Suppressor macrophage treated with lipopolysaccharide for 1 hour (primary cell): ENCODE measurements at places on chromosomes 6 and 20.

DNA sequence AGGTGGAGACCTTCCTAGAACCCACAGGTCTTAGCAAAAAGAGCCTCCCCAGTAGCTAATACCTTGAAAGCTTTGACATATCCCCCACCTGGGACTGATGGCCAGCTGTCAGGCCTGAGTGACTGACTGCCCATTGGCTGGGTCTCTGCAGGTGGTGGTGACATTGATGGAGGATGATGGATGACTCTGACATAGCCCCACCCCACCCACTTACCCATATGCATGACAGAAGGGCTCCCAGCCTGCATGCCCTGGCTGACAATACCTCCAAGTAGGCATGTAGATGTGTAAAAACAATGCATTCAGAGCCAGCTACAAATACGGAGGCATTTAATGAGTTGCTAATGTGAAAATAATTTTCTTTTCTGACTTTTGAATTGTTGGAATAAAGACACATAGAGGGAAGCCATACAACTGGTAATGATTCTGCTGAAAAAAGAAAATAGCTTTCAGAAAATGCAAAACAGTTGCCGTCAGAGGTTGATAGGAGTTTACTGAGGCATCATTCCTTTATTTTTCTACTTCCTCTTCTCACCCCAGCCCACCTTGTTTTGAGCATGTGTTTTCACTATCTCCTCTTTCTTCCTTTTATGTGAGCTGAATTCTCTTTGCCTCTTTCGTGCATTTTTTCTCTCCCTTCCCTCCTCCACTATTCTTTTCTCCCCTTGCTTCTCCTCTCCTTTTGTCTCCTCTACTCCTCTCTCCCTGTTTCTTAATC is 70.6 kb downstream of the OLIG3 start:
- no peak for DNase-seq

- DNase-seq = peak; percentile 32
Measured at GRCh38 chr6:113876695-113877094, 19.6 kb downstream of the MARCKS start.

DNA sequence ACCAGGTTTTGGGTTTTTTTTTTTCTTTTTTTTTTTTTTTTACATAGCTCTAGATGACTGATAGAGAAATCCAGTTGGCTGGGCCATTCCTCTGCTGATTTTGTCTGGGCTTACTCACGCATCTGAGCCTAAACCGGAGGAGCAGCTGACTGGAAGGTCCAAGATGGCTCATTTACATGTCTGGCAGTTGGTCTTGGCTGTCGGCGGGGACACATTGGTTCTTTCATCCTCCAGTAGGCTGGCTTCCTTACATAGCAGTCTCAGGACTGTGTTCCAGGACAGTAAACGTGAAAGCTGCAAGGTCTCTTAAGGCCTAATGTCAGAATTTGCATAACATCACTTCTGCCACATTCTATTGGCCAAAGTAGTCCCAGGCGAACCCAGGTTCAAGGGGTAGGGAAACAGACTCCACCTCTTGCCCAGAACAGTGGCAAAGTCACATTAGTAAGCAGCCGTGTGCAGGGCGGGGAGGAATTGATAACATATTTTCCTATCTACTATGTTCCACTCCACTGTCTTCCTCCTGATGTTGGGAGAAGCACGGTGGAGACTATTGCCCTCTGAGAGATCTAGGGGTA is 87.0 kb downstream of the CDH22 start:
- no peak for DNase-seq

DNA sequence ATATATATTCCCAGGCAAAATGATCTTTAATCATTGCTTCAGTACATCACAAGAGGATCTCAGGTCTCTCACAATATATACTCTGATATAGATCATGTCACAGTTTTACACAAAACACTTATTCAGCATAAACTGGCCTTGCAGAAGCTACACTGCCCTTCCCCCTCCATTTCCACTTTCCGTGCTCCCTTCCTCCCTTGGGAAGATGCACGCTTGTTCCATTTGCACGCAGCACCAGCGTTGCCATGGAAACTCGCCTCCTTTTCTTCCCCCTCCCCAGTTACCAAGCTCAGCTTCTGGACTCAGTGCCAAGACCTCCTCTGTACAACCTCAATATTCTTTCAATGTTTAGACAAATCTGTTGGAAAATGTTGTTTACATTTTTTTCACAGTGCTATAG is 154.6 kb downstream of the RFPL4B start:
- no peak for DNase-seq

GRCh38 chr6:27669295-27669623 is 196.4 kb upstream of the ZNF184 start:
- DNase-seq = no peak

GRCh38 chr20:47762699-47763268 is 22.5 kb downstream of the SULF2 start:
- DNase-seq = peak; percentile 51

DNA sequence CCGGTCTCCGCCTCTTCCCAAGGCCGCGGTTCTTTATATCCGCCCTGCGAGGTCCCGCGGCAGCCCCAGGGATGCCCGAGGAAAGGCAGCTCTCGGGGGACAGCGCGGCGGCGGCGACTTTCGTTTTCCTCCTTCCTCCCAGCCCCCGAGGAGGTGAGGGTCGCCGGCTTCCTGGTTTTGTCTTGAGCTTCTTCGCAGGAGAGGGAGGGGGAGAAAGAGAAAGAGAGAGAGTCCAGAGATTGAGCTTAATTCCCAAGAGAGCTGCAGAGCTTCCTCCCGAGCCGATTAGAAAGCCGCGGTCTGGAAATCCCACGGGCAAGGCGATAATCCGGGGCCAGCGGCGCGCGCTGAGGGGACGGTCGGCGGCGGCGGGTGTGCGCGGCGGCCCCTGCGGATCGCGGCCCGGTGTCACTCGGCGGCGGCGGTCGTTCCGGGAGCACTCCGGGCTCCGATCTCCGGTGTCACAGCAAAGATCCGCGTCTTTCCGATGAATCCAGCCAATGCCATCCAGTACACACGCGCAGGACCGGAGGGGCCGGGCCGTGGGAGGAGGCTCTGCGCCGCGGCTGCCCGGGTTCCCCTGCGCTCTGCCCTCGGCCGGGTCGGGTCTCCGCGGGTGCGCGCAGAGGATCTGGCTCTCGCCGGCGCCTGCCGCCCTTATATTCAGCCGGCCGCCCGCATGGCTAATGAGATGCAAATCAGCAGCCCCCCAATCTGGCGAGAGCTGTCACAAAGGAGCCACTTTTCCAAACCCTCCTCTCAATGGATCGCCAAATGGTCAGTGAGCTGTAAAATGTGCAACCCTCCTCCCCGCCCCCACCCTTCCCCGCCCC is at the start of gene DLL1:
DLL1 (minus strand) TSS at position 783 of the 833 bp plus-strand sequence. CDS start 939 bp downstream, outside the sequence.
- peak; percentile 80 for DNase-seq

DNA sequence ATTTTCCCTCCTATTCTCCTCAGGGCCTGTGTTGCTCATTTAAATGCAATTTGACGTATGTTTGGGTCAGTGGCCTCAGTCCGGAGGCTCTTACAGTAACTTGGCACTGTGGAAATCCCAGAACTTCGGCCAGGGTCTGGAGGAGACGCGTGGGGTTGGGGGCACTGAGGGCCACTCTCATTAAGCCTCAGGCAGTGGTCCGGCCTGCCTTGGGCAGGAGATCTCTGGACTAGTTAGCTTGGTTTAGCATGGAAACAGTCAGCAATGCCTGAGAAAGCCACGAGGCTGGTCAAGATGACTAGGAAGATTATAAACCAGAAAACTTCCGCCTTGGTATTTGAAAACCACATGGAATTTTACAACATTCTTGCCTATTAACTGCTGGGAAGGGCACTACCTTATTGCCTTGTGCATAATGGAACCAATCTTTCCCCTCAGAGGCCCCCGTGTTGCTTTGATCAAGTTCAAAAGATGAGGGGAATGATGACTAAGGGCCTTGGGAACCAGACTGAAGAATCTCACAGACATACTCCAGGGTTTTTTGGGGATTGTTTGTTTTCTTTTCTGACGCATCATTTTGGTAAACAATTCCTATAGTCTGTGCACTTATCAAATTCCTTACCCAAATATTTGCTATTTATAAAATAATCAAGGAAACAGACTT is 206.0 kb upstream of the PREP start:
- DNase-seq = peak; percentile 67

DNA sequence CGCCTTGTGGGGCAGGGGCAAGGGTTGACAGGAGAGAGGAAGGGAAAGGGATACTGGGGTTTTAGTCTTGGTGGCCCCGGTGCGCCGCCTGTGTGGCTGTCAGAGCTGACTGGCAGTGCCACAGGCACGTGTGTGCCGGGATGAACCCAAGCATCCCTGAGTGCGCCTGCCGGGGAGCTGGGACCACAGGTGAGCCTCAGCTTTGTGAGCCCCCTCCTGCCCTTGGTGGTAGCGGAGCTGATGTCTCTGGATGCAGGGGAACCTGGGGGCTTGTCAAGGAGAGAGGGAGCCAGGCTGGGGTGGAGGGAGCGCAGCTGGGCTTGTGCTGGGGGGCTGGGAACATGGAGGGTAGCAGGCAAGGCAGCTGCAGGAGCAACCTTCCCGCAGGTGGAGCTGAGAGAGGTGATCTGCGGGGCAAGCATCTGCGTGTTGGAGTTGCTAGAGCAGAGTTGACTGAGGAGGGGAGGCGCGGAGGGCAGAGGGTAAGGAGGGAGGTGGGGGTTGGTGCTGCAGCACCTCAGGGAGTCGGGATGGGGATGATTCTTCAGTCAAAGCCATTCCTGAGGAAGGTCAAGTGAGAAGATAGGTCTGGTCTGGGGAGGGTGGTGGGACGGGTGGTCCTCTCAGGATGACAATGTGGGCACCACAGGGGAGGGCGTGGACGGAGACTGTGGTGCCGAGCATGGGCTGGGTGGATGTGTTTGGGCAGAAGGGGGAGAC is 28.1 kb downstream of the PYGB start:
- no peak for DNase-seq

DNA sequence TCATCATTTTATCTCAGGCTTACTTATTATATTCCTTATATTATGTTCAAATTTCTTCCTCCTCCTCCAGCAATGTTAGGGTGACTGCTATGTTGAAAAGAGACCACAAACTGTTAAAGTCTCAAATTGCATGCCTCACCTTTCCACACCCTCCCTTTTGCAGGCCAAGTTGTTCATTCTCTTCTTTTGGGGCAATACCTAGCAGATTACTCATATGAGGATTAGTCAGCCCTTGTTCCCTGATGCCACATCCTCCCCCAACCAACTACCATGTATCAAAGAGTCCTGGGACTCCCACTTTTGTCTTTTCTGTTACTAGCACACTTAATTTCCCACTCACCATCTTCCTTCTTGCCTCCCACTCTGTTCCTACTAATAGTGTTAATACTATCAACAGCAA is 434.7 kb downstream of the BCKDHB start:
- DNase-seq = no peak

DNA sequence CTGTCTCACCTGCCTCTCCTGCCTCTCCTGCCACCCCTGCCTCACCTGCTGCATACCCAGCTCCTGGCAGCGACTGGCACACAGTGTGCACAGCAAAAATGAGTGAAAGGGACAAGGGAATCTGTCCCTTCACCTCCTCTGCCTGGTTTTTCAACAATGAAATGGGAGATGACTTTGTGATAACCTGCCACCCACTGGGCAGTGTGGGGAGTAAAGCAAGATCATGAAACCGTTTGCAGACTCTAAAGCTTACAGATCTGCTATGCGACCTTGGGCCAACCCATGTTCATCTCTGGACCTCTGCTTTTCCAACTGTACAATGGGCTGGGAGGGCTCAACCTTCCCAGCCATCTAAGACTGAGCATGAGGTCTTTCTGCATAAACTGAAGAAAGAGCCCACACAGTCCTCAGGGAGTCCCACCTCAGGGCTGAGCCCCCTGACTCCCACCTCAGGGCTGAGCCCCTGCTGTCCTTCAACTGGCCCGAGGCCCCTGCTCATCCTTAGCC is 81.1 kb downstream of the RIPOR3 start:
- no peak for DNase-seq

DNA sequence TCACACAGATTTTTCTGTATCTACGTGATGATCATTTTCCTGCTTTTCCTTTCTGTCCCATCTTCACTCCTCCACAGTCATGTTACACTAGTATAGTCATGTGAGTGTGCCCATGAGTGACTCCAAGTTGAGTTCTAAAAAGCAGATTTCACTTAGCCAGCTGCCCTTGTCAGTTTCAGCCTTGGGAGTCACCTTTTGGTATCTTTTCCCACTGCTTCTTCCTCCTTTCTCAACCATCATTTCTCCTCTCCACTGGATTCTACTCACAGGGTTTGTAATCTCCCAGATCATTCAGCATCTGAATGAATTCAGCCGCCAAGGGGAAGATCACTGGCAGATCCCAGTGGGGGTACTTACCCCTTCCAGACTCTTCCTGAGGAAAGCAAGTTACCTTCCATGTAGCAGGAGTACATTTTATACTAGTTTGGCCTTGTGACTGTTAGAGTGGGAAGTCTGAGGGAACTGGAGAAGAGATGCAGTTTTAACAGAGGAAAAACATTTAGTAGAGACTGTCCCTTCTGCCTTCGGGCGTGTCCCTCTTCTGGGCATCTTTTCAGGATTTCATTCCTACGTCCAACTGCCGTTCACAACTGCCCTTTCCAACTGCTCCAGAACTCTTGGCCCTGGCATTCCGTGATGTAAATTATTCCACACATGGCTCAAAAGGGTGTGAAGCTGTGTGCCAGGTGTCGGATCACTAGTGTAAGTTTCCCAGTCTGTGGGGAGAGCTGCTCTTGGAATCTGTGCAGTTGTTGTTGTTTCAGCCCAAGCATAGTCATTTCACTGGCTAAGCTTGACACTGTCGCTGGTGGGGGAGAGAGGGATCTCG is 38.9 kb downstream of the BICRAL start:
- no peak for DNase-seq

- DNase-seq = peak; percentile 57
Measured at GRCh38 chr6:170036916-170037315, 254.0 kb downstream of the DLL1 start.

- no peak for DNase-seq
Measured at GRCh38 chr6:71289802-71290175, 1.2 kb downstream of the OGFRL1 start.

DNA sequence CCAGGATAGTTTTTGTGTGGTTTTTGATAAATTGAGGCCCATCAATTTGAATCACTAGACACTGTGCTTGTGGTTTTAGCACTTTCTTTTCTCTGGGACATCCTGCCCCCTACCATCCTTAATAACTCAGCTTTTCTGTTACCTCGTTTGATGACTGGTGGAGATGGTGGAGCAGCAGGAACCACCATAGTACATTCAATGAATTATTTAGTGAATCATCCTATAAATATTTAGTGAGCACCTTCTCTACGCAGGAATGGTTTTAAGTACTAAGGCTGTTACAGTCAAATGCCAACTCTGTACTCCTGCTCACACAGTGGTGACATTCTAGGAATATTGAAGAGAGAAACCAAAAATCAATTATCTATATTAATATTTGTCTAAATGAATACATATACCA is 585.2 kb downstream of the HAO1 start:
- DNase-seq = no peak

- DNase-seq = no peak
Measured at GRCh38 chr6:163057260-163057659, 329.5 kb downstream of the PACRG start.

- peak; percentile 31 for DNase-seq
Measured at GRCh38 chr6:31581434-31582229, 592 bp downstream of the LTB start.

DNA sequence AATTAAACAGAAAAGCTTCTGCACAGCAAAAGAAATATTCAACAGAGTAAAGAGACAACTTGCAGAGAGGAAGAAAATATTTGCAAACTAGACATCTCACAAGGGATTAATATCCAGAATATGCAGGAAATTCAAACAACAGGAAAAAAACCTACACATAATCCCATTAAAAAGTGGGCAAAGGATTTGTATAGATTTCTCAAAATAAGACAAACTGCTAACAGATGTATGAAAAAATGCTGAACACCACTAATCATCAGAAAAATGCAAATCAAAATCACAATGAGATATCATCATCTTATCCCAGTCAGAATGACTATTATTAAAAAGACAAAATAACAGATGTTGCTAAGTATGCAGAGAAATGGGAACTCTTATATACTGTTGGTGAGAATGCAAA is 129.6 kb downstream of the SYNDIG1 start:
- no peak for DNase-seq

GRCh38 chr6:20605581-20605980 is 71.3 kb downstream of the CDKAL1 start:
- DNase-seq = no peak
